ENCODE measurements at places on chromosomes 1 and 21.

DNA sequence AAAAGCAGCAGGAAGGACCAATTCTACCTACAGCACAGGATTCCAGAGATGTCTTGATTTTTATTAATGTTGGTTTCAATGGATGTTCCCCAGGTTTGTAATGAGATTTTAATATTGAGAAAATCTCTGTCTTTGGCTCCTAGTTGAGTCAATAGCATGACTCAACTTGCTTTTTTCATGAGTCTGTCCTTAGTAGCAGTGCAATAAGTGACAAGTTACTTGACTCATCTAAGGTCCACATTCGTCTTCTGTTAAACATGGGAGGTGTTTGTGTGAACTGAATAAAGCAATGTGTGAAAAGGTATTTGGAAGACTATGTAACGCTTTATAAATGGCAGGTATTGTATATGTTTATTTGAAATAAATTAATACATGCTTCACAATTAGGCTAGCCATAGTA, 645.0 kb upstream of the PTBP2 start:
- no peak for DNase-seq

- DNase-seq, result no peak
Observed at GRCh38 chr1:166977951-166978350, 2.6 kb upstream of the ILDR2 start.

GRCh38 chr1:86370601-86371022, 25.5 kb downstream of the ODF2L start:
- no peak for DNase-seq

GRCh38 chr1:65224681-65225091, 76.7 kb downstream of the AK4 start:
- DNase-seq, result no peak

DNA sequence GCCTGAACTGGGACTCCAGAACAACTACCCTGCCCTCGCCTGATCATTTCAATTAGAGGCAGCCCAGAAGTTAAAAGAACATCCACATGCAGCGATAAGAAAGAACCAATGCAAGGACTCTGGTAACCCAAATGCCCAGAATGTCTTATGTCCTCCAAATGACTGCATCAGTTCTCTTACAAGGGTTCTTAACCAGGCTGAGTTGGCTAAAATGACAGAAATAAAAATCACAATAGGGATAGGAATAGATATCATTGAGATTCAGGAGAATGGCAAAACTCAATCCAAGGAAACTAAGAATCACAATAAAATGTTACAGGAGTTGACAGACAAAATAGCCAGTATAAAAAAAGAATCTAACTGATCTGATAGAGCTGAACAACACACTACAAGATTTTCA, 80.1 kb upstream of the PTGFR start:
- DNase-seq, result no peak

DNA sequence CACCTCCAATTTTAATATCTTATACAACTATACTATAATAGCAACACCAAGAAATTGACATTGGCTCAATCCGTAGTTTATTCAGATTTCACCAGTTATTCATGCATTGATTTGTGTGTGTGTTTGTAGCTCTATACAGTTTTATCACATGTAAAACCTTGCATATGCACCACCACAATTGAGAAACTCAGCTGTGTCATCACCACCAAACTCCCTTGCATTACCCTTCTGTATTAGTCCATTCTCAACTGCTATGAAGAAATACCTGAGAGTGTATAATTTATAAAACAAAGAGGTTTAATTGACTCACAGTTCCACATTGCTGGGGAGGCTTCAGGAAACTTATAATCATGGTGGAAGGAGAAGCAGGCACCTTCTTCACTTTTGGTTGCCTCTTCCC, 162.1 kb downstream of the PATJ start:
- DNase-seq, result no peak

DNA sequence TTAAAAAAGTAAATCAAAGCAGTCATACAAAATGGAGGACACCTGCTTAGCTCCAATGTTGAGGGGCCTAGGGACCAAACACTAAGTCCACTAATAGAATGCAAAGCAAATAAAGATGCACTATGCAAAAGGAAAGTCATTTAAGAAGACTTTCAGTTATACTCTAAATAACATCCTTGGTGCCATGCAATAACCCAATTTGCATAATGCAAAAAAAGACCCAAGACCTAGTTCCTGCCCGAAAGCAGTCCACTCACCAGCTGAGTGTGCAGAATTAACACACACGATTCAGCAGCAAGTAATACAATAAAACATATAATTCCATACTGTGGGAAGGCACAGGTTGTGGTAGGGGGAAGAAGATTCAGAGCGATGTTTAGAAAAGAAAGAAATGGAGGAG, 101.8 kb downstream of the TGFBR3 start:
- no peak for DNase-seq

DNA sequence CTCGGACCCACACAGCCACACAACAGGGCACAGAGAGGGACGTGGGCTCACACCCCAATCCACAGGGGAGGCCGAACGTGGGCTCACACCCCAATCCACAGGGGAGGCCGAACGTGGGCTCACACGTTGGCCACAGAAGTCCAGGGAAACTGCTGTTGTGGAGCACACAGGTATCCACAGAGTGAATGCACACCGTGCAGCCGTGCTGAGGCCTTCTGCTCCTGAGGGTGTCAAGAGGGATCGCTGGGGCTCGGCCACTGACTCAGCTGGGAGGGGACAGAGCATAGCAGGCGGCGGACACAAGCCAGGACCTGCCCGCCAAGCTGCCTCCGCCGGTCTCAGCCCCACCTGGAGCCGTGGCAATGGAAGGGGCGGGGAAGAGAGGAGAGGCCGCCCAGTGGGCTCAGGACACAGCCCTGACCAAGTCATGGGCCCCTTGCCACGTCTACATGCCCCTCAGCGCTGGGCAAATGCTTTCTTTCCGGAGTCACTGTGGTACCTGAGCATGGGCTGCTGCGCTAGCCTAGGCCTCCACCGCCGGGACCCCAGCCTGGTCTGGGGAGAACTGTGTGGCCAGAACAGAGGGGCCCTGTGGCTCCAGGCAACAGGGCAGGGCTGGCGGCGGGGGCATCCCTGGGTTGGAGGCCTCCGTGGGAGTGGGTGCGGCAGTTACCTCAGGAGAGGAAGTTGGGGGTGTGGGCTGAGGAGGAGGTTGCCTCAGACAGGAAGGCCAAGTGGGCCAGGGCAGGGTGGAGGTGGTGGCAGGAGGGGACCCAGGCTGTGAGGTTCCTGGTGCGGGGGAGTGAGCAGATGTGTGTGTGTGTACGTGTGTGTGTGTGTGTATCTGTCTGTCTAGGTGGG, 1.2 kb downstream of the SYTL1 start:
- peak; percentile 75 for DNase-seq

GRCh38 chr1:64223329-64224151, 20.1 kb downstream of the UBE2U start:
- DNase-seq, result peak; percentile 50

- DNase-seq, result peak; percentile 42
Observed at GRCh38 chr1:88973520-88974137, 18.8 kb downstream of the KYAT3 start.

- no peak for DNase-seq
Observed at GRCh38 chr1:211830055-211830327, 572 bp downstream of the LPGAT1 start.

DNA sequence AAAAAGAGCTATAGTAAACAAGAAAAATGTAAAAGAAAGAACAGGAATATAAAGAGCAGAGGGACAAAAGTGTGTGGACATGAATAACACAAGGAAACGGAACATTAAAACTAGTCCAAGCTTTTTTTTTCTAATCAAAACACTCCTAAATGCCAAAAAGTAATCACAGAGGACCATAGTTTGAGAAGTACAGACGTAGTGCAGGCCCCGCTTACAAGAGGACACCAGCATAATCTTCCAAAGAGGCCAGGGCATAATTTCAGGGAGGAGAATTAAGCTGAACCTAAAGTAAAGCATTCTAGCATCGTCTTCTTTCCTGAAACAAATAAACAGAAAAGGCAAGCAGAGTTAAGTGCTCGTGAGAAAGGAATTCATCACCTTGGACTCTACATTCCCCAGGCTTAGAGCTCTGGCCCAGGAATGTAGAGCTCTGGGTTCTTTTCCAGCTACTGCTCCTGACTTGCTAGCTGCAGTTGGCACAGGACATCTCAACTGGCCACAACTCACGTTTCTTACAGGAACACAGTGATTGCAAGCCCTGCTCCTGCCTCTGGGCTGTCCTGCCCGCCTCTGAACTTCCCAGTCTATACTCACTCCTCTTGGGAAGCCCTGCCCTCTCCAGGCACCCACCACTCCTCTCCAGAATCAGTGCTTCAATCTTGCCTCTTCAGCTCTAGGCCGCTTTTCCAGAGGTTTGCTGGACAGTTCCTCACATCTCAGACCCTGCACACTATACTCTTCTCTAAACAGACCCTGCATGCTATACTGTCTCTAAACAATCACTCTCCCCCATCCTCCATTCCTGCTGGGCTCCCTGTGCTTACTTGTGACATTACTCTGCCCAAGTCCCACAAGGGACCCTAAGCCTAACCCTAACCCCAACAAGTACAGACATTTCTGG, 9.8 kb downstream of the RGS8 start:
- no peak for DNase-seq

GRCh38 chr1:9256332-9256731, 21.8 kb downstream of the H6PD start:
- DNase-seq, result no peak
